ENCODE measurements at places on chromosomes 12 and 14.

GRCh38 chr14:90295870-90296516 is 35.7 kb downstream of the NRDE2 start:
- no peak for DNase-seq

DNA sequence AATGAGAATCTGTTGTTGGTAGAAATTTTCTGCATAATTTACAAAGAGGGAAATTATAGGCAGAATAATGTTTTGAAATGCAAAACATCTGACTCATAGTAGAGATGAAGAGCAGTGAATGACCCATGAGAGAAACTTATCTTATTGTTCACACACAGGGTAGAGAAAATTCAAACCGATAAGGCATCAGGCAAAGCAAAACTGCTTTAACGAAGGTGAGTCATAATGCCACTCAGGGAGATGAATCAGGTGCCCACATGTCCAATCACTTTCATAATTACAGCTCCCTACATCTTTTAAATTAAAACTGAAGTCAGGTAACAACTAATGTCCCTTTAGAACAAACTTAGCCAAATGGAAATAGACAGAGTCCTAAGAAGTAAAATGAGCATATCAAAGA is 265.6 kb upstream of the GARIN6 start:
- peak; percentile 18 for DNase-seq

GRCh38 chr12:52587563-52587962 is 13.7 kb downstream of the KRT72 start:
- no peak for DNase-seq

DNA sequence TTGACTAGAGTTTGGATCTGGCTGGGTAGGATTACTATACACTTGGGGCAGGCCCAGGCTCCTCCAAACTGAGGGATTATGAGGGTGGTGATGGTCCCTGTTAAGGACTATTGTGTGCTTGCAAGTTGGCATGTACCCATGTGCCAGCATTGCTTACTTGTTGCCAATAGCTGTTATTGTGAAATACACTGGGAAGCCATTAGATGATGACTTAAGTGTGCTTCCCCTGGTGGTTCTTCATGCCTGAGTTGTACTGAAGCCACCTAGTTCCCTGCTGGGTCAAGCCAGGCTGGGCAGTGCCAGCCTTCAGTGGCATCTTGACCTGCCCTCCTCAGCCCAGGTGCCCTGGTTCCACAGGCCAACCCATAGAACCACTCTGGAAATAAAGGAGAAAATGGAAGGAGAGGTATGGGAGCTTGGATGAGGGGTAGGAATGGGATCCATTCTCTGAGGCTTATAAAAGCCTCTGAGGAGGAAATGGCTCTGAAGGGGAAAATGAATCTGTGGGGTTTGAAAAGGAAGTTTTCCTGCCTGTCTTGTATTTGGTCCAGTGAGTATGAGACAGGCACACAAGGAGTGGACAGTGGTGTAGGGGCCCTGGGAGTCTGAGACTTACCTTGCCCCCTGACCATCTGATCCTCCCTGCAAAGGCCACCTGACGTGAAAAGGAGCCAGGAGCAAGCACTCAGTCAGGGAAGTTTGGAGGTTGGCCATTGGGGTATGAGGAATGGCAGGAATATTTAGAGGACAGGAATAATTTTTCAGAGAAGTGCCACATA is 724 bp downstream of the LTB4R start:
- DNase-seq = no peak

- no peak for DNase-seq
These were observed 13.3 kb downstream of the GLIPR1L2 start for GRCh38 chr12:75404231-75404630.

- no peak for DNase-seq
These were observed 14.0 kb upstream of the DPF3 start for GRCh38 chr14:72907886-72908285.

DNA sequence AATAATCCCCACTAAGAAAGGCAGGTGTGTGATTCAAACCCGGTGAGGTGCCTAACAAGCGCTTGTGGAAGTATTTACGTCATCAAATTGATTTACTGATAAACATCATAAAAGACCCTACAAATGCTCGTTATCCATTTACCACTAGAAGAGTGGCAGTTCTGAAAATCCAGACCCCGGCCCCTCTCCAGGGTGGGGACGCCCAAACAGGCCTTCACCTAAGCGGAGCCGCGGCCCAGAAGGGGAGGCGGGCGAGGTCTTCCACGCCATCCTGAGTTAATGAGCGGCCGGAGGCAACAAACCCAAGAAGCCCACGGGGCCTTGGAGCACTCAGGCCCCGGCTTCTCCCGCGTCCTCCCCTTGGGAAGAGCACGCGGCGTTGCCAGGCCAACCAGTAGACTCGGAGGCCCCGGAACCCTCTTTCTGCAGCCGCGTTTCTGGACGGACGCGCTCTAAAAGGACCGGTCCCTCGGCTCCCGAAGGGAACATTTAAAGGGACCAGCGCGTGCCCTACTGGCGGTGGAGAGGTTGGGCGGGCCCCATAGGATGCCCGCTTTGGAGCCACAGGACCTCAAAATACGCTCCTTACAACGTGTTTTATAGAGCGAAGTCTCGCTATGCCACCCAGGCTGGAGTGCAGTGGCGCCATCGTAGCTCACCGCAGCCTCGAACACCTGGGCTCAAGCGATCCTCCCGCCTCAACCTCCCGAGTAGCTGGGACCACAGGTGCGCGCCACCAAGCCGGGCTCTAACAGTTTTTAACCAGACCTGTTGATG is 3.5 kb downstream of the PTPN21 start:
- DNase-seq = peak; percentile 45

GRCh38 chr12:57874166-57875108 is 27.9 kb upstream of the CTDSP2 start:
- DNase-seq = no peak

- no peak for DNase-seq
These were observed 386.1 kb downstream of the C12orf75 start for GRCh38 chr12:105716621-105717020.

DNA sequence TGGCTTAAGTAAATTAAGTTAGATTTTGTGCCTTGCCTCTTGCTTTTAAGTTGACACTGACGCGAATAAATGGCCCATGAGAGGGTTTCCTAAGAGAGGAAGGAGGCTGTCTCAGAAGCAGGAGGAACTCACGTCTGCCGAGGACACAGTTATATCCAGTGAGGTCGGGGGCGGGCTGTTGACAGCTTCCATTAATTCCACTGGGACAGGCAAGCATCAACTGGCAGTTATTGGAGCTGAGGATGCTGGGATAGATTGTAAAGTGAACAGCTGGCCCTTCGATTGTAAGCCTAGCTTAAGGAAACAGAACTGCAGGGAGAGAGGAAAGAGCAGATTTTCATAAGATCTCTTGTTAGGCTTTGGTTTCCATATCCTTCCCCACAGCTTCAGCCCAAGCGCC is 399.2 kb downstream of the IPO8 start:
- DNase-seq = no peak

DNA sequence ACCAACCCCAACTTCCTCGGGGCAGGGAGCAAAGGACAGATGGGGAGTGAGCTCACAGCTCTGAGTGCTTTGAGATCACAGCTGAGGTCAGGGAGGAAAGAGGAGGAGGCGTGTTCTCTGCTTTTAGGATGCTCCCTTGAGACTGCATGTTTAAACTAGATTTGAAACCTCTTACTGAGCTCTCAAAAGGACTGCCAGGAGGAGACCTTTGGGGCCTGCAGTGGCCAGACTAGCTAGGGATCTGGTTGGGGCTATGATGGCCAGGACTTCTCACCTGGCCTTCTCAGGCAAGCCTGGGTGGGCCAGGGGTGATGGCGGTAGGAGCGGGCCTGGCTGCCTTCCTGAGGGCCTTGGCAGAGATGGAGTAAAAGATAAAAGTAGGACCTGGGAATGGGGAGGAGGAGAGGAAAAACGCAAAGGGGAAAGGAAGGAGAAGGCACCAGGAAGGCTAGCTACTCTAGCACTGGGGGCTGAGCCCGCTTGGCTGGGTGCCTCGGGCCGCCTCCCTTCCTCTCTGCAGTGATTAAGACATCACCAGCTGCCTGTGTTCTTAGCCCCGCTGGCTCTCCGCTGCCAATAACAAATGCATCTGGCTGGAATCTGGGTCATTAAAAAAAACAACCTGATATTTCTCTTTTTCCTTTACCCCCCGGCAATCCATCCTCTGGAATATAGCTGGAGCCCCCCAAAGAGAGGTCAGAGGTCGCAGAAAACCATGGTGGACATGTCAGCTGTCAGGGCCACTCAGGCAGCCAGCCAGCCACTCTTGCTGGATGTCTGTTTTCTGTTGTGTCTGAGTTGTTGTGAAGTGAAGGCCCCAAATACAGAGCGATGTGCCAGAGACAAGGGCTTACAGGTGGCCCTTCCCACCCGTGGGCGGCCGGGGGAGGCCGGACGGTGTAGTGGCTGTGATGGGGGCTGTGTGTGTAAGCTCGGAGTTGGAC is 141.3 kb downstream of the TSPAN9 start:
- no peak for DNase-seq

GRCh38 chr14:95835121-95835730 is 41.4 kb upstream of the TUNAR start:
- DNase-seq = no peak

- DNase-seq = no peak
These were observed 224.9 kb downstream of the NTF3 start for GRCh38 chr12:5656836-5657235.

DNA sequence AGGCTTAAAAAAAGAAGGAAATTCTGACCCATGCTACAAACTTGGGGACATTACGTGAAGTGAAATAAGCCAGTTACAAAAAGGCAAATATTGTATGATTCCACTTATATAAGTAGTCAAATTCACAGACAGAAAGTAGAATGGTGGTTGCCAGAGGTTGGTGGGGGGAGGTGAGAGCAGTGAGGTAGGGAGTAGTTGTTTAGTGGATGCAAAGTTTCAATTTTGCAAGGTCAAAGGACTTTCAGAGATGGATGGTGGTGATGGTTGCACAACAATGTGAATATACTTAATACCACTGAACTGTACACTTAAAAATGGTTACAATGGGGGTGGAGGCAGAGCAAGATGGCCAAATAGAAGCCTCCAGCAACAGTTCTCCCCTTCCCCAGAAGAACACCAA is 86.2 kb upstream of the PLXNC1 start:
- no peak for DNase-seq
